COLO829 (cell line): ENCODE measurements at places on chromosomes 7 and 10.

- DNase-seq: no peak
Observed at GRCh38 chr7:69651101-69651590, 52.9 kb downstream of the AUTS2 start.

DNA sequence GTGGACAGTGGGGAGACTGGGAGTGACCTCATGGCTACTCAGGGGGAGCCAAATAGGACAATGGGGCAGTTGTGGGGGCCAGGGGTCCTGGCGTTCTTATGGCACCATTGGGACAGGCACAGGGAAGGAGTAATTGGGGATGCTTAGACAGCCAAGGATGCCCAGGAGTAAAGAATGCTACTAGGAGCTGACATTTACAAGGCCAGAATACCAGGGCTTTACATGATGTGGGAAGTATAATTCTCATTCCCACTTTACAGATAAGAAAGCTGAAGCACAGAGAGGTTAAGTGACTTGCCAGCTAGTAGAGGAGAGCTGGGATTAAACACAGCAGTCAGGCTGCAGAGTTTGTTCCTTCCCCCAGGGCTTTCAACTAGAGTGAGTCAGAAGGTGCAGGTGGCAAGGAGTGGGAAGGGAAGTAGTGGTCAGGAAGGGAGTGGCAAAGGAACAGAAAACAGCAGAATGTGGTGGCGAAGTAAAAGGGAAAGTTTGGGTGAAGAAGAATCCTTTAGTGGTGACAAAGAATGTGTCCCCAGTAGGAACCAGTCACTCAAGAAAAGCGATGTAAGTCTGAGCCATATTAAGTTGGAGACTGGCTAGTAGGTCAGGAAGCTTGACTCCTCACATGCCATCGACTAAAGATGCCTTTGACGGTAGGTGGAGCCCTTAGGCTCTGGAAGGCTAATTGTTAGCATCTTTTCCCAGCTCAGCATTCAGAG lies 32.8 kb downstream of the CPVL start:
- DNase-seq: peak; percentile 49

DNA sequence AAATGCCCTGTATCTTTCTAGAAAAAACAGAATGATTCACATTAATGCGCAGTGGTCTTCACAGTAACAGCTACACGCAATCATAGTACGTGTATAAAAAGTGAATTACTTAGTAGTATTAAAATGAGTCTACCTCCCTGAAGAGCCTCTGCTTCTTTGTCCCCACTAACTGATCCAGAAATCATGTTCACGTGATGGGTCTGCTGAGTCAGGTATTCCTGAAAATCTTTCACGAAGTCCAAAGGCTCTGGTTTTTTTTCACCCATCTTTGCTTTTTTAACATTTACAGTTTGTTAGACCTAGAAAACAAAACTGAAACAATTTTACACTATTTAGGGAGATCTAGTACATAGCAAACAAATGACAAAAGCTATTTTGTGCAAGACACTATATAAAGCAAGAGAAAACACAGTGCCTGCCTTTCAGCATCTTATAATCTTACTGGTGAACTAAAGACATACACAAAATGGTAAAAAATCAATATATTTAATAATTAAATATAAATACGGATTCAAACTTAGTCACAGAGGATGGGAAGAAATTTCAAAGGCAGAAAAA lies 10.2 kb downstream of the IKZF5 start:
- DNase-seq: no peak

DNA sequence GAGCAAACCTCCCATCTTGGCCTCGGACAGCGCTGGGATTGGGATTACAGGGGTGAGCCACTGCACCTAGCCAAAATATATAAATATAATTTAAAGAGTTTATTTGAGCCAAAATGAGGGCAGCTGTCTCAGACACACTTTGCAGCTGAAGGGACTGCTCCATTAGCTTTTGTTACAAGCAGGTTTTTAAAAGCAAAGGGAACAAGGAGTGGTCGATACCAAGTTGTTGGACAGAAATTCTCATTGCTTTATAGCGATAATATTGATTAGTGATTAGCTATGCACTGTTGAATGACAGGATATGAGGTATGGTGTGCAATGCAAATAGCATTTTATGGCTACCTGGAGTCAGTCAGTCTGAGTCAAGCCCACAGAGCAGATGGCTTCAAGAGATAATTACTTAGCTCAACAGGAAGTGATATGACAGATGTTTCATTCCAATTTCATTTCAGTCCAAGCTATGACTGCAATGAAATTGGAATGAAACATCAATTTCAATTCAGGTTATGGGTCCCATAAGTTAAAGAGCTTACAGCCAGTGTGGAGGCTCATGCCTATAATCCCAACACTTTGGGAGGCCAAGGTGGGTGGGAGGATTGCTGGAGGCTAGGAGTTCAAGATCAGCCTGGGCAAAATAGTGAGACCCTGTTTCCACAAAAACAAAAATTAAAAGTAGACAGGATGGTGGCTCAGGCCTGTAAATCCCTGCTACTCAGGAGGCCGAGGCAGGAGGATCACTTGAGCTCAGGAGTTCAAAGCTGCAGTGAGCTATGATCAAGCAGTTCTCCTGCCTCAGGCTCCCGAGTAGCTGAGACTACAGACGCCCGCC lies 23.1 kb downstream of the TYW1 start:
- DNase-seq: no peak

- DNase-seq: peak; percentile 54
Observed at GRCh38 chr7:132677918-132678317, 101.6 kb upstream of the PLXNA4 start.

GRCh38 chr10:28938745-28939144 lies 261.4 kb downstream of the BAMBI start:
- DNase-seq: no peak
